ENCODE measurements at places on chromosomes 6 and 20.

DNA sequence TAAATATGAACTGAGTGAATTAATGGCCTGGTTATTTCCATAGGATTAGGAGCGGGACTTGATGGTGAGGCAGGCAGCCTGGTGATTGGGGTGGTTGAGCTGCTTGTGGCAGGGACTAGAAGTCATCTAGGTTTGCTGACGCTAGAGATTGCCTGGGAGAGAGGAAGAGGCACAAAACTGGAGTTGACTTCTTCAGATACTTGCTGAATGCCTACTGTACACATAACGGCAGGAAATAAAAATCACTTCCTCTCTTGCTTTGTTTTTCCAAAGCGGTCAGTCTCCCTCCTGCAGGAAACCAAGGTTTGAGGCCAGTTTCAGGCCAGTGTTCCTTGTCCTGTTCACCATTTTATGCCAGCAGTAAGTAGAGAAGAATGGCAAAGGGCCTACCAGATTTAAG, 36.7 kb upstream of the MYLIP start:
- no peak for DNase-seq

- no peak for DNase-seq
Observed at GRCh38 chr6:91653895-91654294, 1067.0 kb upstream of the MAP3K7 start.

GRCh38 chr6:14743474-14744211, 502.2 kb upstream of the JARID2 start:
- peak; percentile 98 for DNase-seq

GRCh38 chr6:155004576-155005372, 9.7 kb downstream of the TIAM2 start:
- no peak for DNase-seq

DNA sequence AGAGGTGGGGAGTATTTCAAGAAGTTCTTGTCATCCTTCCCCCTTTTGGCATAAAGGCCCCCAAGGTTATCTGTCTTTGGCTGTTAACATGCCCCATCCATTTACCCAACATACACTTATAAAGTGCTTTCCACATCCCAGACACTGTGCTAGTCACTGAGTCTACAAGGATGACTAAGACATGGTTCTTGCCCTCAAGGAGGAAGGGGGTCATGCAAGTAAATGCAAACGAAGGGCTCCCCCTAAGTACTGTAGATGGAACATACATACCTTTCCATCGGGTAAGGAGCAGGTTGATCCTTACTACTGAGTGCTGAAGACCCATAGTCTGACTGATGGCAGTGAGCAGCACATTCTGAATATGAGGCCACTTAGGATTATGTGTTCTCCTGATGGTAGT, 38.3 kb downstream of the HECA start:
- DNase-seq: no peak

DNA sequence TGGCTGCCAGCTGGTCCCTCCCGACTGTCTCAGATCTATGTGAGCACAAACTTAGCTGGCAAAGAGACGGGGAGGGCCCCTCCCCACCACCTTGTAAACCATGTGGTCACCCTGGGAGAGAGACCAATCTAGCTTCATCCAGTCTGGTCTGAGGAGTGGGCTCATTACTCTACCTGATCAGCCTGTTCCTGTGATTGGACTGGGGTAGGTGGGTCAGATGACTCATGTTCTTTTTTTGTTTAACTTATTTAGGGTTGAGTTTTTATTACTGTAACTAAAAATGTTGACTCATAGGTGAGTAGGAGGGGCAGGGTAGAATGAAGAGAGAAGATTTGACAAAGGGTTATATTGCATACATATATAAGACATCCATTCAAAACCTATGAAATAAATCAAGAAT, 4.7 kb downstream of the GSTA4 start:
- DNase-seq: peak; percentile 25

- no peak for DNase-seq
Observed at GRCh38 chr6:41460742-41461336, 85.3 kb upstream of the FOXP4 start.

DNA sequence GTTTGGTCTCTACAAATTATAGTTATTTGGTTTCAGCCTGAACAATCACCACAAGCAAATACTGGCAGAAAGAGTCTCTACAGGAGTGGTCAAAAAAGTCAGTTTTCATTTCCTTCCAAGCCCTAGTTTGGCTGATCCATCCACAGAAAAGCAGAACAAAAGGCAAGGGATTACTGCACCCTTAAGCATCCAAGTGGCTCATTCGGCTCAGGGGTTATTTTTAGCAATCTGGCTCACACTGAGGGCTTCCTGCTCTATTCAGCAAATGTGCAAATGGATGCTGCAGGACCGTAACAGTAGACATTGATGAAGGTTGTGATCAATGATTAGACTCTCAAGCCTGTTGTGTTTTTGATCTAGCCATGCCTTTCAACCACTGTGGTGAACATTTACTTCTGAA, 62.2 kb upstream of the FABP7 start:
- DNase-seq: peak; percentile 78

- DNase-seq: no peak
Observed at GRCh38 chr20:50141018-50141675, 12.4 kb downstream of the PEDS1 start.

DNA sequence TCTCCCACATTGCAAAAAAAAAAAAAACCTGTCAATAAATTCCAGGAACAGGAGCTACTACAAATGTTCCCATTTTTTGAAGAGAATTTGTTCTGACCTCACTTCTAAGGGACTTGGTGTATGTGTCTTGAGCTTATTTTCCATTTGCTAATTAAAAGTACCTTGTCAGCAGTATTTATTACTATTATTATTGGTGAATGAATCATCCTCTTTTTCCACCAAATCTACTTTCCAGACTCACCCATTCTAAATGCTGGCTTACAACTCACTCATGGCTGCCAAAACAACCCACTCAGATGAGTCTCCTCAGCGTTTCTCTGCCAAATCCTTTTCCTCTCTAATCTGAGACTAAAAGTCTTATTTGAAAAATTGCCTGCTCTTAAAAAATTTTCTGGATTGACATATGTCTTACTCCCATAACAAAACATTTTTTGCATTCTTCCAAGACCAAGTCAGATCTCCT, 33.2 kb upstream of the TASP1 start:
- DNase-seq: peak; percentile 32

DNA sequence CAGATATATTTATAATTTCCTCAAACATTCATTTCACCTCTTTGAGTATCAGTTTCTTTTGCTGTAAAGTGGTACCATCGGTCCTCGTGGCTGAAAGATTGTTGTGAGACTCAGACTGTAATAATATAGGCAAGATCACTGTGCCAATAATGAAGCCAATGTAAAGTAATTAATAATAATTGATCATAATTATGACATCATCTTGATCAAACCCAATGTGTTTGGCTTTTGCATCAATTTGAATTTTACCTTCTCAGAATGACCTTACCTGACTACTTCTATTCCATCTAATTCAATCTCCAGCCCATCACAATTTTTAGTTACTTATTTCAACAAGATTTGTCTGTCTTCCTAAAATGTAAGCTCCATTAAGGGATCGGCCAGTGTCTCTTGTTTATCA, 15.8 kb upstream of the MTRF1L start:
- no peak for DNase-seq
